ENCODE measurements at places on chromosomes 1 and 21.

GRCh38 chr21:16418226-16418625 lies 688.4 kb downstream of the USP25 start:
- DNase-seq: no peak

DNA sequence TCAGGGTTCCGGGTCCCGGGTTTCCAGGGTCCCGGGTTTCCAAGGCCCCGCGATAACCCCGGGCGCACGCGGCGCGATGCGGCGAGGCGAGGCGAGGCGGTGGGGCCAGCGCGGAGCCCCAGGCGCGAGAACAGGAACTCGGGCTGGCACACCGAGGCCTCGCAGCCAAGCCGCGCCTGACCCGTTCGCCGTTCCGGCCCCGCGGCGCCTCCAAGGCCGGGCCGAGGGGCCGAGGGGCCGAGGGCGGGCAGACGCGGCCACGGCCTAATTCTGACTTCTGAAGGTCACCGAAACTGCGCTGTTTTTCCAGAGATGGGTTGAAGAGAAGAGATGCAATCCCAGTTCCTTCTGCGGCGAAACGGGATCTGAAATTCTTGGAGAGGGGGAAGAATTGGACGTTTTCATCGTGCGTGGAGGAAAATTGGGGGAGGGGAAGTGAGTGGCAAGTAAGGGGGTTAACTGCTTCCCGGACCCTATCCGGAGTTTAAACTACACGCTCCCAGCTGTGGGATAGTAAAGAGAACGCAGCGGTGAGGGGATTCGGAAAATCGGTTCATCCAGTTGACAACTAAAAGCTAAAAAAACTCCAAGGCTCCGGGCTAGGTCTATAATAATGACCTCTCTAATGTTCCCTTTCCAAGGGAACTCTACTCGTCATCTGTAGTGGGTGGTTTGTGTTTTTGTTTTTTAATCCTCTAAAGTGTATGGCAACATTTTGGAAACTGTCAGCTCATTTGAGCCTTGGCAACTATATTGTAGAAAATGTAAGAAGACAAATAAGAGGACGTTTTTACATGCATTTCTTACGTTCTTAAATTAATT lies 8.2 kb downstream of the TBX15 start:
- no peak for DNase-seq

DNA sequence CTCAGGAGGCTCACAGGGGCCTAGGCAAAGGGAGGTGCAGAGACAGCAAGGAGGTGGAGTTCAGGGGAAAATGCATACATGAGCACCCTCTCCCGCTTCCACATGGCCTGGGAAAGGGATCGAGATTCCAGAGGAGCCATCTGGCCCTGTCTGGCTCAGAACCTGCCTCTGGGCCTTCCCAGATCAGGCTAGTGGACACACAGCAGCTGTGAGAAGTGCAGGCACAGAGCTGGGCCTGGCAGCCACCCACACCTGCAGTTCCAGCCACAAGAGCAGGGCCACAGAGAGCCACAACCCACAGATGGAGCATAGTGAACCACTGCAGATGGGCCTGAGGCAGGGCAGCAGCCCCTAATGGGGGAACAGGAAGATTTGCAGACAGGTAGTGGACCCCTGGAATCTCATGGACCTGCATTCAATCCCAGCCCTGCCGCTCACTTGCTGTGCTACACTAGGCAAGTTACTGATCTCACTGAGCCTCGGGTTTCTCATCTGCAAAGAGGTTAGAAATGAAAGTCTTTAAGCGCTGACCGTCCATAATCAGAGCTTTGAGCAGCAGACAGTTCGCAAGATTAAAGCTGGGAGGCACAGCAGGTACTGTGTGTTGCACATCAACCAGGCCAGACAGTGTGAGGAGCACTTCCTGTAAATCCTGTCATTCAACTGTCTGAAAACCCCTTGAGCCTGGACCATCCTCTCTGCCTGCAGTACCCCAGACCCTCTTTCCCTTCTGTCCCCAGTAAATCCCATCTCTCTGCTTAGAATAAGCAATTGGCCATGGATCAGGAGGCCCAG lies 58.0 kb downstream of the MATN1 start:
- DNase-seq: no peak

DNA sequence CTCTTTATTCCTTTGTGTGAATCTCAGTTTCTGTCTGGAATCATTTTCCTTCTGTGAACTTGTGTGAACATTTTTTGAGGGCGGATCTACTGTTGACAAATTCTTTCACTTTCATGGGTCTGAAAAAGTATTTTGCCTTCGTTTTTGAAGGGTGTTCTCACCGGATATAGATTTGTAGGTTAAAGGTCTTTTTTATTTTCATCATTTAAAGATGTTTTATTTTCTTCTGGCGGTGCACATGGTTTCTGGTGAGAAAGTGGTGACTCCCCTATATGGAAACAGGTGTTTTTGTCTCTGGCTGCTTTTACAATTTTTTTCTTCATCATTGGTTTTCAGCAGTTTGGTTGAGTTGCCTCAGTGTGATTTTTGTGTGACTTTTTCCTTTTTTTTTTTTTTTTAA lies 94.9 kb downstream of the DYRK1A start:
- no peak for DNase-seq

DNA sequence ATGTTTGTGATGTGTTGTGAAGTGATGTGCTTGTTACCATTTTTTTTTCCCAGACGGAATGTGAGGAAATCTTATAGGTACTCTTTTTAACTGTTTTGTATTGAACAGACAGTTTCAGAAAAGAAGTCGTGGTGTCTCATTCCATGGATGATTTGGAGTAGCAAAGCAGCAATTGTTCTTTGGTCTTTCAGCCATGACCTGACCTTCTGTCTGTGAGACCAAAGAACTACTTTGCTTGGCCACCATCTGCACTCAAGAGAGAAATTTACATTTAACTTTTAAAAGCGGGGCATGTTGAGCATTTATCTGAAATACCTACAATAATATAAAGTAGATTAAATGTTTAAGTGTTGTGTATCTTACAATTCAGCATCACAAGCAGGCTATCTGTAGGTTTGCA lies 90.2 kb downstream of the SDCCAG8 start:
- DNase-seq: no peak

GRCh38 chr1:198919667-198920398 lies 281.0 kb downstream of the PTPRC start:
- DNase-seq: no peak

DNA sequence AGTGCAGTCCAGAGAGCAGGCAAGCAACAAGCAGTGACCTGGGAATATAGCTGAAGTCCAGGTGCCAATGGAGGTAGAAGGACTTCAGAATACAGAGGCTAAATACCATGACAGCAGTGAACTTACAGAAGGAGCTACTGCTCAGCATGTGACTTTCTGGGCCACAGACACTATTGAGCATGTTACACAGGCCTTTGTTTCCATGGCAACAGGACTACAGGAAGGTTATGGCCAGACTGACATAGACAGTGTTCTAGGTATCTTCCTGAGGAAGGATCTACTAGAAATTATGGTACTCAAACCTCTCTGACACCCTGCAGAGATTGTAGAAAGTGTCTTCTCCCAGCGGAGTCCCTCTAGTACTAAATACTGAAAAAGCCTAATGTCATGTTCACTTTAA lies 11.0 kb downstream of the OR2M5 start:
- DNase-seq: no peak

DNA sequence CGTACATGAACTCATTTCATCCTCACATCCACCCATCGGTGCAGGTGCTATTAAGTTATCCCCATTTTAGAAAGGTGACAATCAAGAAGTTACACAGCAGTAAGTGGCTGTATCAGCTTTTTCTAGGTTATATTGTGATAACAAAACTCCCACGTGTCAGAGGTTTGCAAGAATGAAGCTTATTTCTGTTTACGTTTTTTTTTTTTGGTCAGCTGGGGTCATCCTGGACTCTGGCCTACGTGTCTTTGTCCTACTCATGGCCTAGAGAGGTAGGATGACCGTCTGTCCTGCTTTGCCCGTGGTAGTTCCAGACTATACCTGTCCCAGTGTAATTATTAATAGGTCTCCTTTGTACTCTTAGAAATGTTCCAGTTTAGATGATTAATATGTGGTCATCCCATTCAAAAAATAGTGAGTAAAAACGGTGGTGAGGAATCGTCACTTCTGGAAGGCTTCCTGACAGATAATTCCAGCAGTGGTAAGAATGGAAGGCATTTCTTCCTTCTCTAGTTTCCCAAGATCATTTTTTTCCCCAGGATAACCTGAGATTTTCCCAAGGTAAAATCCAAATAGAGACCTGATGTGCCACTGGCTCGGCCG lies 64.2 kb upstream of the KIF26B start:
- DNase-seq: no peak

DNA sequence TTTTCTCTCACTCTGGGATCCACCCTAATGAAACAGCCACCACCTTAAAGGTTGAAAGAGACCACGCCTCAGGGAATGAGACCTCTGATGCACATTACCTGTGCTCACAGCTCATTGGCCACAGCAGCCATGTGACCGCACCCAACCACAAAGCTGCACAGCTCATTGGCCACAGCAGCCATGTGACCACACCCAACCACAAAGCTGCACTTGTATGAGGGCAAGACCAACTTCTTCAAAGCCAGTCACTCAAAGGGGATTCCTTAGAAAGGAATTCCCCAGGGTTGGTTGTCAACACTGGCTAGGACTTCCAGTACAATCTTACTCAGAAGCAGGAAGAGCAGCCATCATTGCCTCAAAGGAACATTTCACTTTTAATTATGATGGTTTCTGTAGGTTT lies 43.6 kb upstream of the PDE9A start:
- no peak for DNase-seq

DNA sequence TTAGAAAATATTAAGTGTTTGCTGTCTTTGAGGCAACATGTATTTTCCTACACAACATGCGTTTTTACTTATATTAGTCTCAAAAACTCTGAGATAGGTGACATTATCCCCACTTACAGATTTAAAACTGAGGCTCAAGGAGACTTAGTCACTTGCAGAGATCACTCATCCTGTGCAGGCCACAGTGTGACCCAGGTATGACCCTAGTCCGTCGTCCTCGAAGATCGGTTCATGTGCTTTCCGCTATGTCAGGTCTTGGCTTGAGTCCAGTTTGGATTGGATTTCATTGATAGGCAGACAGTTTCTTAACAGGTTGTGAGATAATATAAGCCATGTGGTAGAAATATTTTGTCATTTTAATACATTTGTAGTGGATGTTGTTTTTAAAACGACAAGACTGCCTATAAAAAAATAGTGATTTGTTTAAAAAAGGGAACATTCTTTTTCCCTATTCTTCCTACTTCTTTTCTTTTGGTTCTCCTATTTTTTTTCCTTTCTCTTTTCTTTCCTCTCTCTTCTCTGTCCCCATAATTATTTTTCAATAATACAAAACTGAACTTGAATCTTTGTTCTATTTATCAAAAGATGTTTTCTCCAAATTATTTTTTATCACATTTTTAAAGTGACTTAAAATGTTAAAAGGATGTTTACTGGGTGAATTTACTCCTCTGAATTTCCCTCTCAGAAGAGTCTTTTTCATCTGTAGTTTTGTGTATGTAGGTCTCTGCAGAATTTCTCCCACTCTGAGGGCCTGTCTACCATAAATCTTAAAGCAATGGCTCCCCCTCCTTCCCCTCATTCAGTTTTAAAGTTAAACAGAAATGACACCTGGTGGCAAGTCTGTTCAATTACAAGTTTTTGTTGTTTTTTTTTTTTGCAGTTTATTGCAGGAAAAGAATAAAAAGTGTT lies 81.8 kb downstream of the PHTF1 start:
- peak; percentile 38 for DNase-seq

DNA sequence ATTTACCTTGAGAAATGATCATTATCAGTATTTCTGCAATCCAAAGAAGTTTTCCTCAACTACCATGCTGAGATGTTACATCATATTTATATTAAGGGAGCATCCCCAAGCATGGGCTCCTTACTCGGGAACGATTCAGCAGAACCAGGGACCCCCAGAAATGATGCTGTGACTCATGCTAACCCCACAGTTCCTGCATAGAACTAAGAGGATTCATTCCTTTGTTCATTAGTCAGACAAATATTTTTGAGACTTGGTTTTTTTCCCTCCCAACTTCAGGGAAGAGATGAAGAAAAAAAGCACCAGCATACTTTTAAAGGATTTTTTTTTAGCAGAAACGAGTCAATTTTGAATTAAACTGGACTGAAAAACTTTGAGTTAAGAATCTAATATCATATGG lies 49.2 kb upstream of the COL24A1 start:
- DNase-seq: no peak

DNA sequence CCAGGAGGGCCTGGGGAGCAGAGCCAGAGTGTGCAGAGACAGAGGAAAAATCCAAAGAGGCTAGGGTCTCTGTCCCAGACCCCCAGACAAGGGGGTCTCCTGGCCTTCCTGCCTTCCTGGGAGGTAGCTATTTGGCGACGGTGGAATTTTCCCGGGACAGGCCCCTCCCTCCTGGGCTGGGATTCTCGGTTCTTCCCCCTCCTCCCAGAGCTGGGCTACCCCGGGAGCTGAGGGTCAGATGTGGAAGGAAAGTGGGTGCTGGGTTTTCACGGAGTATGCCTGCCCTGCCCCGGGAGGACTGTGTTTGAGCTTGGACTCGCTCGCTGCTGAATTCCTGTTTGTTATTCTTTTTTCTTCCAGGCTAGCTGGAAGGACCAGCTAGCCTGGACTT lies 759 bp downstream of the AMPD2 start:
- no peak for DNase-seq

DNA sequence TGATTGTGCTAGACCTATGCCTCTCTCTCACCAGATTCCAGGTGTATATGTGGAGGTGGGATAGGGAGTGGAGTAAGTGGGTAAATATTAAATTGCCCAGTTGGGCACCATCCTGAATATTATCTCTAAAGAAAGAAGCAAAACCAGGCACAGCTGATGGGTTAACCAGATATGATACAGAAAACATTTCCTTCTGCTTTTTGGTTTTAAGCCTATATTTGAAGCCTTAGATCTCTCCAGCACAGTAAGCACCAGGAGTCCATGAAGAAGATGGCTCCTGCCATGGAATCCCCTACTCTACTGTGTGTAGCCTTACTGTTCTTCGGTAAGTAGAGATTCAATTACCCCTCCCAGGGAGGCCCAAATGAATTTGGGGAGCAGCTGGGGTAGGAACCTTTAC lies at the start of gene FCER1A:
FCER1A (plus strand) TSS at position 242 of the 400 bp plus-strand sequence; CDS start at position 271, 29 bp downstream.
- no peak for DNase-seq

- DNase-seq: no peak
Observed at GRCh38 chr21:44433791-44434567, 21.3 kb upstream of the LRRC3 start.

DNA sequence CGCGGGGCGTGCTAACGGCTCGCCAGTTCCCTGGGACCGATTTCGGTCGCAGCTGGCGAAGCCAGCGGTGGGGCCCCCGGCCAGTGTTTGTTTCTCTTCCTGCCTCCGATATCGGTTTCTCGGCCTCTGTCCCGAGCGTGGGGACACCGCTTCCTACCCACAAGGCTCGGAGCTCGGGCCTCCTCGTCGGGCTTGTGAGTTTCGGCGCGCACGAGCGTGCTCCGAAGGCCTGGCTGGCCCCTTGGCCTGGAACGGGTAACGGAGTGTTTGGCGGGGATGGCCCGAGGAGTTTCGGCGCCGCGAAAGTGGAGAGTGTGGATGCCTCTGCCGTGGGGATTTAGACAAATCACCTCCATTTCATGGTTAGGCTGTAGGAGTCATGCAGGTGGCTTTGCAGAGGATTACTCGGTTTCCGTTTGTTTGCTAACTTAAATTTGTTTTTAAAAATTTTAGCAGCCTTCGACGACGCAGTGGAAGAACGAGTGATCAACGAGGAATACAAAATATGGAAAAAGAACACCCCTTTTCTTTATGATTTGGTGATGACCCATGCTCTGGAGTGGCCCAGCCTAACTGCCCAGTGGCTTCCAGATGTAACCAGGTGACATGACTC lies 559 bp downstream of the RBBP4 start:
- DNase-seq: peak; percentile 51
